CD4-positive, alpha-beta memory T cell (primary cell): ENCODE measurements at places on chromosomes 12 and 14. TPM values are rescaled to one million over a fixed set of nuclear protein-coding genes. Genes with fewer than 3 reads are reported as not detected.

DAO gene
- not detected for total RNA-seq

GOLGA5 gene
- total RNA-seq, result 29.8 TPM

PPTC7 gene
- 32.6 TPM for total RNA-seq

PZP gene
- total RNA-seq, result not detected

CEBPE gene
- total RNA-seq, result 0.69 TPM

HOXC6 gene
- total RNA-seq, result not detected

RHEBL1 gene
- 2.9 TPM for total RNA-seq

RAB2B gene
- total RNA-seq, result 30.4 TPM

APOF gene
- total RNA-seq, result not detected

CARMIL3 gene
- total RNA-seq, result 0.22 TPM

SERPINA1 gene
- total RNA-seq, result 0.44 TPM

SLC4A8 gene
- total RNA-seq, result 0.47 TPM

MGP gene
- 0.49 TPM for total RNA-seq
